ENCODE measurements at places on chromosomes 1 and 21.

DNA sequence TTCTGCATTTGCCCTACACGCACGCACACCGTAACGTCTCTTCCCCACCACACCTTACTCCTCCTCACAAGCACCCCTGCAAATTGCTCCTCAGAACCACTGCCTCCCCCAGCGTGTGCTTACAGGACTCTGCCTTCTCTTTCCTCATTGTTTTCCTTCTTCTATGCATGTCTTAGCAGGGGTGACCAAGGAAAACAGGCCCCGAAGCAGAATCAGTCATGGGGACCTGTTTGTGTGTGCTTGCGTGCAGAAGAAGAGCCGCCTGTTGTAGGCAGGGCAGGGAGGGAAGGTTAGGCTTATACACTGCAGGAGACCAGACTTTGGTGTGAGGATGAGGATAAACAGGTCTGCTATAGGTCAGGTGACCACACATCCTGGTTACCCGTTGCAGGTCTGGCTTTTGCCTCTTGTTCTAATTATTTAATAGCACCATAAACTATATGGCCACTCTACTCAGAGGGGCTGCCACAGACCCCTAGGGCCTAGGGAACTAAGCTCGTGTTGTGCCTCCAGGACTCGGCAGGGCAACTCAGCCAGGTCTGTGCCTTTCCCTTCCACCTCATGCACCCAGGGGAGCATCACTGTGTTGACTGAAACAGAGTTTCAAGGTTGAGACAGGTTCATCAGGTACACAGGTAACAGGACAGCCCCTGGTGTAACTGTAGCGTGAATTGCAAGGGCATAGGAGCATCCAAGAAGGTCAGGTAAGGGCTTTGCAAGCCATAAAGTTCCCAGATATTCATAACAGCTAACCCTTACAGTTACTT is 60.8 kb upstream of the EPS8L3 start:
- no peak for ATAC-seq

GRCh38 chr1:1799716-1800115 is 21.4 kb upstream of the NADK start:
- ATAC-seq = no peak

GRCh38 chr1:173205146-173206051 is 1.7 kb downstream of the TNFSF4 start:
- no peak for ATAC-seq

- no peak for ATAC-seq
Observed at GRCh38 chr1:28322194-28322593, 6.6 kb upstream of the MED18 start.

Measured in motor neuron (in vitro differentiated cells).